T-helper 1 cell (primary cell): ENCODE measurements at places on chromosomes 5 and 9.
A peak's percentile ranks its signal among the peaks of the same experiment; 100 is the strongest.

DNA sequence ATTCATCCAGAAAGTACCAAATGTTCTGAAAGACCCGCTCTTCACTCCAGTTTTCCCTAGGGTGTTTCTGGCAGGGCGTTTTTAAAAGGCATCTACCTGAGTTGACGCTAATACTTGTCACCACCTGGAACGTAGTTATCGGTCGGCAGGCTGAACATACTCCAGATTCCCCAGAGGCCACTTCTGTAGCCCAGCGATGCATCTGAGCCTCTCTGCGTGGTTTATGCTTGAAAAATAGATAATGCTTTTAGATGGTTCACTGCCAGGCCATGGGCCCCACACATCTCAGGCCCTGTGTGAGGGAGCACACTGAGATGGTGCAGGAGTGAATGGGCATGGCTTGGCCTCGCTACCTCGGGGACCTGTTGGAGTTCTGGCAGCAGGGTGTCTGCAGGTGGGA, 33.0 kb upstream of the NCS1 start:
- DNase-seq, result no peak

- DNase-seq, result no peak
Observed at GRCh38 chr5:76831110-76831452, 12.3 kb downstream of the F2RL1 start.

- no peak for DNase-seq
Observed at GRCh38 chr5:127003798-127004495, 26.4 kb downstream of the MARCHF3 start.

- no peak for DNase-seq
Observed at GRCh38 chr5:86124333-86124732, 493.4 kb upstream of the COX7C start.

- no peak for DNase-seq
Observed at GRCh38 chr5:149391524-149391923, 12.4 kb upstream of the IL17B start.

- DNase-seq, result no peak
Observed at GRCh38 chr5:2335733-2336515, 415.6 kb downstream of the IRX2 start.

DNA sequence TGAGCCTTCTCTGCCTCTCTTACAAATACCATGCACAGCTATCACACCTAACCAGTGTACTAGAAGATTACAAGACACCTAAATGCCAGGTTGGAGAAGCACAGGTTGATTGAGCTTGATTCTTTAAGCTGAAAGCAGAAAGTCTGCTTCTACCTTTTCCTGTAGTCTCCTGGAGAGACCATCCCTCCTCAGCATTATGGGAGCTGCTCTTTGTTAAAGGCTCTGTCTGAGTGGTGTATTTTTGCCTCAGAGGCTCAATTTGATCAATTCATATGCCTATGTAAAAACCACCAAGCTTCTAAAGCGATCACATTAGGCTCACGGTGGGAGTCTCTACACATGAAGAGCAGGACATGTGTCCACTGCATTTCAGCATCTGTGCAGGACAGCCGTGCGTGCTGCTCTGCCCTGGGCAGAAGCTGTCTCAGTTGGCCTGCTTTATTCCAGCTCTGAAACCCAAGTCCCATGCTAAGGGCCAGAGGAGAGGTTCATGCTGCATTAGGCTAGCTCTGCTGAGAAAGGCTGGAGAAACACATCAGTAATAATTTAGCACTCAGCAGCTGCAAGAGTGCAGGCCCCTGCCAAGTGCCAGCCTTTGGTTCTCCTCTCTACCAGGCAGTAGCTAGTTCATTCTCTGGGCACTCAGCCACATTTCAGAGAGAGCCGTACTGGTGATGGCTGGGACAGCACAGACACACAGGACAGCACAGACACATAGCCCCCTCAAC, 41.7 kb downstream of the TMEM167A start:
- DNase-seq, result no peak

GRCh38 chr9:13142776-13143175, 136.7 kb downstream of the MPDZ start:
- no peak for DNase-seq

GRCh38 chr5:1552521-1553255, 28.9 kb upstream of the LPCAT1 start:
- DNase-seq, result no peak

DNA sequence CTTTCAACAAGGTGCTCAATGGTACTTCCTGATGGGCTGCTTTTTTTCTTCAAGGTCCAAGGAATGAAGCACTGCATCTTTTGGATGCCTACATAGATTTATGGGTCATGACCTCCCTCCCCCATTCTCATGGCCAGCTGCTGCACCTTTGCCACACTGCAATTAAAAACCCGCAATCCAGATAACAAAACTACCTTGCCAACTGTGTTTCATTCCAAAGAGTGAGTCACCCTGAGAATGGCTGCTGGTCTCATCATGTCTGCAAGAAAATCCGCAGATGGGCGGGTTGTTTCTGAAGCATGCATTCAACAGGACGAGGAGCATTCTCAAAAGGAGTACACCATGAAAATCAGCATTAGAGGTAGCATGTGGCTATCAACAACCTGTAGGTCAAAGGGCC, 139.8 kb downstream of the ELAVL2 start:
- DNase-seq, result no peak

- DNase-seq, result no peak
Observed at GRCh38 chr5:41539454-41539853, 29.1 kb upstream of the PLCXD3 start.

DNA sequence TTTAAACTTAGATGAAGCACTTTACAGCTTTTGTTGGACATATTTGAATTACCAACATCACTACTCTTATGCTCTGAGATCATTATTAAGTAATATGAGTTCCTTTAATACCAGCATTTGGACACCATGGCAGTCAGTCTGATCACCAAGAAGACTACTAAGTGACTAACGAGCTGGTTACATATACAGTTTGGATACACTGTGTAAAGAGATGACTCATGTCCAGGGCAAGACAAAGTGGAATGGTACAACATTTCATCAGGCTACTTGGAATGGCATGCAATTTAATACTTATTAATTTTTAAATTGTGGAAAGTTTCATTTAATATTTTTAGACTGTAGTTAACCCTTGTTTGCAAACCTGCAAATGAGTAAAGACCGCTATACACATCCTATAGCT, 237.4 kb upstream of the PRDM9 start:
- no peak for DNase-seq

- DNase-seq, result peak; percentile 6
Observed at GRCh38 chr5:75265731-75266130, 29.1 kb upstream of the ANKRD31 start.

DNA sequence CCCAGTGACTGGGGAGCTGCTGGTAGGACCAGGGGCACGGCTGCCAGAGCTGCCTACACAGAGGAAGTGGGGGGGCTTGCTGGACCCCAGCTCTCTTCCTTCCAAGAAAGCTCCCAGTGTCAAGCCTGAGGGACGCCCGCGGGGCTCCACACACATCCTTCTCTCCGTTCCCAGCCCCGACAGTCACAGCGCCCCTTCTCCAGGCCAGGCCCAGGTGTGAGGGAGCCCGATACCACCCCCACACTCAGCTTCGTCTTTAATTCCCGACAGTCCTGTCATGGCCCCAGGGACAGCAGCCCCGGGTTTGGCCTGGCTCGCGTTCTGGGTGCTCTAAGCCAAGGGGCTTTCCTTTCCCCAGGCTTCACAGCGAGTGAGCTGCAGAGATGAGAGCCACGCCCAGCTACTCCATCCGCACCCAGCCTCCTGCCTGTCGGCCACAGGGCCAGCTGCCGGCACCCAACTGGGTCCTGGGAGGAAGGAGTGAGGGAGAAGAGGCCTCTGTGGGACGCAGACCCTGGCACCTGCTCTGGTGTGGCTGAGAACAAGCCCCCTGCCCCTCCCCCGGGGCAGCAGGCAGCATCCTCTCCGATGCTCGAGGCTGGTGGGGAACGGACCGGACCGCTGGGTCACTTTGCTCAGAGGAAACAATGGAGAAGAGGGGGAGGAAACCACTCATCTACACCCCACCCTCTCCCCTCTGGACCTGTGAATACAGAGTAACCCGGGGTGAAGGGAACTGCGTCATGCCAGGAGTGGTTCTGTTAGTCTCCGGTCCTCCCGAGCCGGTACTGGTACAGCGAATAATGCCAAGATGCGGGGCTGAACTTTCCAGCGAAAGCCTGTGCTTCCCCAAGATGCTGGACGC, 53.9 kb upstream of the PHYKPL start:
- no peak for DNase-seq
